Kidney epithelial cell (primary cell): ENCODE measurements at places on chromosomes 7 and 10. TPM values are rescaled to one million over a fixed set of nuclear protein-coding genes. Genes with fewer than 3 reads are reported as not detected.

FAM180A gene
- not detected in 2 replicates for total RNA-seq

SORBS1 gene
- 4.0 and 4.9 TPM in 2 replicates for total RNA-seq

RGR gene
- not detected in 2 replicates for total RNA-seq

ODAD2 gene
- total RNA-seq, result 1.3 and 1.8 TPM in 2 replicates

DNA sequence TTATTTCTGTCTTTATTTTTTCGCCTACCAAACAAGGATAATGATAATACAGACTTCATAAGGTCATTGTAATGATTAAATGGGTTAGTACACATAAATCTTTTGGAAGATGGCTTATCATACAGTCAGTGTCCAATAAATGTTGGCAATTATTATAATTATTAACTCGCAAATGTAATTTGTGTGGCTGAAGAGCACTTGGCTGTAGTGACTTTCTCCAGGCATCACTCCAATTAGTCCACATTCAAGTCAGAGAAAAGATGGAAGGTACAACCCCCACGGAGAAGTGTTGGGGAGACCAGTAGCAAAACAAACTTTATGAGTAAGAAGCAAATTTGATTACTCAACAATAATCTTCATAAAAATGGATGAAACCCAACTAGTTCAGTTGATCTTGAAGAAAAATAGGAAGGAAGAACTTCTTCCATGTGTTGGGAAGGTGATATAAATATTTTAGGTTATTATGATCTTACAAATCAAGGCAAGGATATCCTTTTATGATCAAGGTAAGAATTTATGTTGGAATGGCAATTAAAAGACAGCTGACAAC is 5.1 kb downstream of the AOAH start:
- DNase-seq, result no peak

- DNase-seq, result no peak
These were observed 5.4 kb downstream of the HECW1 start for GRCh38 chr7:43117861-43118260.

- DNase-seq, result no peak
These were observed 1676.7 kb downstream of the REEP3 start for GRCh38 chr10:65197935-65198334.
